ENCODE measurements at places on chromosomes 2 and 18. TPM values are rescaled to one million over a fixed set of nuclear protein-coding genes. Genes with fewer than 3 reads are reported as not detected.

The CCDC121 gene
- total RNA-seq, result 1.9 TPM

The GPBAR1 gene
- 0.54 TPM for total RNA-seq

The MC4R gene
- not detected for total RNA-seq

The HADHB gene
- 82.9 TPM for total RNA-seq

The TRPM8 gene
- not detected for total RNA-seq

The WDR12 gene
- total RNA-seq, result 8.3 TPM

The KLHL14 gene
- total RNA-seq, result 0.27 TPM

The PLCL1 gene
- 0.27 TPM for total RNA-seq

The BOK gene
- under 0.01 TPM for total RNA-seq

The CHRNG gene
- total RNA-seq, result not detected

The ALPP gene
- total RNA-seq, result 0.27 TPM

The RESP18 gene
- total RNA-seq, result not detected

The TMEM178A gene
- total RNA-seq, result 0.81 TPM

The ASPRV1 gene
- total RNA-seq, result 1.1 TPM
